OCI-LY7 (cell line): ENCODE measurements at places on chromosomes 5 and 9. TPM values are rescaled to one million over a fixed set of nuclear protein-coding genes. Genes with fewer than 3 reads are reported as not detected.

GABRA6 gene
- total RNA-seq = not detected in 2 replicates

CDC20B gene
- not detected in 2 replicates for total RNA-seq

DAPK1 gene
- total RNA-seq = 2.8 and 3.5 TPM in 2 replicates

SPATA31A3 gene
- not detected in 2 replicates for total RNA-seq

OR1J2 gene
- not detected in 2 replicates for total RNA-seq

FOXD4 gene
- 2.2 and 2.3 TPM in 2 replicates for total RNA-seq

LEAP2 gene
- 5.4 and 5.6 TPM in 2 replicates for total RNA-seq

DNAH5 gene
- total RNA-seq = 0.06 TPM in 1 of 2 replicates, not detected in the other

CCDC187 gene
- total RNA-seq = not detected in 2 replicates

CCNI2 gene
- not detected in 2 replicates for total RNA-seq

MUSK gene
- not detected in 2 replicates for total RNA-seq

RETREG1 gene
- 1.1 and 2.6 TPM in 2 replicates for total RNA-seq

ENTPD8 gene
- not detected in 2 replicates for total RNA-seq

SPINK4 gene
- total RNA-seq = not detected in 2 replicates

SPINK7 gene
- total RNA-seq = not detected in 2 replicates

ZNF300 gene
- not detected in 2 replicates for total RNA-seq

RFX3 gene
- total RNA-seq = 18.1 and 22.4 TPM in 2 replicates

CCDC183 gene
- 0.44 and 0.88 TPM in 2 replicates for total RNA-seq

GFPT2 gene
- not detected in 2 replicates for total RNA-seq
